Fibroblast of villous mesenchyme (primary cell): ENCODE measurements at places on chromosomes 6 and 20. TPM values are rescaled to one million over a fixed set of nuclear protein-coding genes. Genes with fewer than 3 reads are reported as not detected.

GRCh38 chr6:144888621-144889020 is 603.5 kb downstream of the UTRN start:
- DNase-seq, result no peak

DNA sequence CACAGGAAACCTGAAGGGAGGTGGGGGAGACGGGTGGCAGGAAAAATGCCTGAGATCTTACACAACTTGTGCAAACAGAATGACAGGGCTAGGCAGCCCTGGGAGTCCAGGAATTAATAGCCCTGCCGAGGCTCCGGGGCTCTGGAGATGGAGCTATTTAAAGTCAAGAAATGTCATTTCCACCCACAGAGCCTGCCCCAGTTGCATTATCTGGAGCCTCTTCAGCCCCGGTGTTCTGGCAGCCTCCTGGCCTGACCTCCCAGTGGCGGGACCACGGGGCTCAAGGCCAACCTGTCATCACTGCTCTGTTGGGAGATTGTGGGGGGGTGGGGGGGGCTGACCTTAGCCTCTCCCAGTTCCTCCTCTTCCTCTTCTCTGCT is 28.5 kb upstream of the SCUBE3 start:
- DNase-seq, result peak; percentile 42

Gene SFTA2
- total RNA-seq, result not detected in 2 replicates

- peak; percentile 19 for DNase-seq
Observed at GRCh38 chr6:39806278-39806677, 14.1 kb downstream of the DAAM2 start.

GRCh38 chr20:59158673-59159072 is 4.9 kb upstream of the ZNF831 start:
- no peak for DNase-seq

Gene PRICKLE4
- 0.64 and 0.86 TPM in 2 replicates for total RNA-seq

DNA sequence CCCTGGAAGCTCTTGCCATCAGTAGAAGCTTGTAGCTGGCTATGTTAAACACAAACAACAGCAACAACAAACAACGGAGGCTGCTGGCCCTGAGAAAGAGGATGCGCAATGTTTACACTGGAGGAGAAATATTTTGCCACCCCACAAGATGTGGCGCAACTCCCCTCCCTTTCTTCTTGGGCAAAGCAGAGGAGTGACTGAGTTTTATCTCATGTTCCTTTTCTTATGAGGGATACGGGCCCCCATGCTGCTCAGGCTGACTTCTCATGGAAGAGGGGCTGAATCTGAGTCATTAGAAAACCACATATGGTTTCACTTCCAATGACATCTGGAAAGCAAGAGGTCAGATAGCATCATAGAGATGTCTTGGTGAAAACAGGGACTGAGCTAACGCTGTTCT is 75.9 kb upstream of the HDDC2 start:
- peak; percentile 83 for DNase-seq
